T-helper 2 cell (primary cell): ENCODE measurements at places on chromosomes 1 and 21.

DNA sequence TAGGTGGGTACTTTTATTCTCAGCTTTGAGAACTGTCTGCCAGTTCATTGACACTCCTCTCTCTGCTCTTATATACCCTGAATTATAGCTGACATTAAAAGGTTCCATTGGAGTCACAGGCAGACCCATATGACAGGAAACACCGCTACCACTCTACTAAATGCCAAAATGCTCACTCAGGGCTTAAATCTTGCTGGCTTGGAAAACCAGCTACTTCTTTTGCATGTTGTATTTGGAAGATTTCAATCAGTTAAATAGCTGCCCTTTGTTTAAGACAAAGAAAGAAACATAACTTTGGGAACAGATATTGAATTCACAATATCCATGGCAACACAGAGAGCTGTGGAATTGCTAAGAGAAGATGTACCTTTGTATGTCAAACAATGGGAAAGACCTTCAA lies 876.5 kb downstream of the USP25 start:
- no peak for DNase-seq

DNA sequence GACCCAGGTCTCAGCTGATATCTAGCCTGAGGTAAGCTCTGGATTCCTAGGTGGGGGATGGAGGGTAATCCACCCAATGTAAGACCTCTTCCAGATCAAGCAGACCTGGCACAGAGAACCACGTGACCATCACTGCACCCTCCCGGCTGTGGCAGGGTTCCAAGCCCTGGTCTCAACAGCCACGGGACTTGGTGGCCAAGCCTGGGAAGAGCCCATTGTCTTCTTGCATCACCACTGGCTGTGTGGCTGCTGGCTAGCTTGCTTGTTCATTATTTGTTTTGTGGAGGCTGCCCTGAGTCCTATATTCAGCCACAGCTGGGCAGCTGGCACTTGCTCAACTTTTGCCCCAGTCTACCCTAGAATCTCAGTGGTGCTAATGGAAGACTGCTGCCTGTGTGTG lies 24.1 kb upstream of the NFASC start:
- no peak for DNase-seq

GRCh38 chr1:147497826-147498225 lies 43.5 kb upstream of the BCL9 start:
- DNase-seq: no peak

- no peak for DNase-seq
Measured at GRCh38 chr1:165288350-165289120, 68.0 kb downstream of the LMX1A start.

GRCh38 chr1:50108497-50109059 lies at the start of gene ELAVL4:
ELAVL4 (plus strand) TSS chr1:50108920; CDS start chr1:50109190, 270 bp downstream.
- no peak for DNase-seq

GRCh38 chr1:173554541-173555250 lies 48.2 kb downstream of the SLC9C2 start:
- DNase-seq: no peak

DNA sequence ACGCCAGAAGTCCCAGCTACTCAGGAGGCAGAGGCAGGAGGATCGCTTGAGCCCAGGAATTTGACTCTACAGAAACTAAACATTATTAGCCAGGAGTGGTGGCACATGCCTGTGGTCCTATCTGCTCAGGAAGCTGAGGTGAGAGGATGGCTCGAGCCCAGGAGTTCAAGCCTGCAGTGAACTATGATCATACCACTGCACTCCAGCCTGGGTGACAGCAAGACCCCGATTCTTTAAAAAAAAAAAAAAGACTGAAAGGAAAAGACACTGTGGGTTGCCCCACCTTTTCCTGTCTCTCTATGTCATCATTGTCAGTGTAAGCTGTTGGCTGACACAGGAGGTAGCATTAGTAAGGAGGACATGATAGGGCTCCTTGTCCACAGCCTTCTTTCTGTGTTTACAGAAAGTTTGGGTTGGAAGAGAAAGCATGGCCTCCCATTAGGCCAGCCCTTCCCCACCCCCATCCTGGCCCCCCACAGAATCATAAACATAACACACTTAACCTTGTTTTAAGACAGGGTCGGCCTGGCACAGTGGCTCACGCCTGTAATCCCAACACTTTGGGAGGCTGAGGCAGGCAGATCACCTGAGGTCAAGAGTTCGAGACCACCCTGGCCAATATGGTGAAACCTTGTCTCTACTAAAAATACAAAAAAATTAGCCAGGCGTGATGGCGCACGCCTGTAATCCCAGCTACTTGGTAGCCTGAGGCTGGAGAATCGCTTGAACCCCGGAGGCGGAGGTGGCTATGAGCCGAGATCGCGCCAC lies 20.6 kb upstream of the RCAN3 start:
- DNase-seq: no peak

- DNase-seq: no peak
Measured at GRCh38 chr1:212072047-212072446, 36.5 kb downstream of the DTL start.

DNA sequence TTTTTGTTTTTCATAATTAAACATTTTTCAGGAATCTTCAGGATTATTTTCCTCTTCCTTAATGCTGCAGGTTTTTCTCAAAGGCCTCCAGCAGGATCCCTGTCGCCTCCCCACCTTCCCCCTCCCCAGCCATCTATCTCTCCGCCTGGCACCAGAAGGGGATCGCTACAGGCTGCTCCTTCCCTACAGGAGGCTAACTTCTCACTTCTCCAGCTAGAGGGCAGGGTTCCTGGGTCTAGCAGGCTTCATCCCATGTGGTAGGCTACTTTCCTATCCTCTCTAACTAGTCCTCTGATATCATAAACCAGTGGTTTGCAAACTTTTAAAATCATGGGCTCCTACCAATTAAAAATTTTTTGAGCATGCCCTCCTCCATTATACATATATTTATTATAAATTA lies 104.1 kb downstream of the KCNN3 start:
- DNase-seq: peak; percentile 27

DNA sequence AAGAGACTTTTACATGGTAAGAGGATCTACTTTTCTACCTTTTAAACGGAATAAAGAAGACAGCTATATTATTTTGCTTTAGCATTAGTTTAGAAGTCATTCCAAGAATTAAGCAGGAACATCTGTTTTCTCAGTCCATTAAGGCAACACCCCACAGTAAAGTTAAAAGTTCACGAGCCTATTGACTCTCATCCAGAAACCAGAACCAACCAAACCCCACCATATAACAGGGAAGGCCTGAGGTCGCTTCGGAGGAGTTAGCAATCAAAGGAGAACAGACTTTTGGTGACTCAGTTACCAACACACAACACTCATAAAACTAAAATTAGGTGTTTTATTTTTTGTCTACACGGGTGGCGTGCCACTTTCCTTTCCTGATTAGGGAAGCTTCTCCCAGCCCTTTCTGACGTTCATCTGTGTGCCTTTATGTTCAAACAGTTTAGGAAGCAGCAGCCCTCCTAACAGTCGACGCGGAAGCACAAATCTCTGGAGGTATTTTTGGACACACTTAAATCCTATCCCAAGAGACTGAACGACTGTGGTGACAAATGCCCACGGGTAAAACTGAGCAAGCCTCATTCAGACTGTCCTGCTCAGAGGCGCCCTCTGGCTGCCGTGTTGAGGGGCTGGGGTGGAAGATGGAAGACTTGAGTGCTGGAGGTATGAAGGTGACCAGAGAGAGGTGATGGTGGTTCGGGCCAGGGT lies 8.6 kb upstream of the PLA2G2C start:
- DNase-seq: peak; percentile 44

DNA sequence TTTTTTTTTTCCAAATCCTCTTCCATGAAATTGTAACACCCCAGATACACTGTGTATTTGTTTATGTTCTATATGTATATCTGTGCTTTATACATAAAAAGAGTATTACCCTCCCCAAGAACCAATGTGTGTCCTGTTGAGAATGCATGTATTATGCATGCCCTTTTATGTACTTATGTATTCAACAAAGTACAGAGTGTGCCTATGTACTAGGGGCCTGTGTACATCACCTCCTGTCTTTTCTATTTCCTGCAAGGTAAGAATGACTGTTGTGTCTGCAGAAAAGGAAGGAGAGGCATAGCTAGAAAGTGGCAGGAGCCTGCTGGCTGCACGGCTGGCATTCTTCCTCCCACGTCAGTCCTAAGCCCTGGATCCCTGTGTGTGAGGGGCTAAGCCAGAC lies 7.0 kb downstream of the TMEM61 start:
- DNase-seq: no peak

DNA sequence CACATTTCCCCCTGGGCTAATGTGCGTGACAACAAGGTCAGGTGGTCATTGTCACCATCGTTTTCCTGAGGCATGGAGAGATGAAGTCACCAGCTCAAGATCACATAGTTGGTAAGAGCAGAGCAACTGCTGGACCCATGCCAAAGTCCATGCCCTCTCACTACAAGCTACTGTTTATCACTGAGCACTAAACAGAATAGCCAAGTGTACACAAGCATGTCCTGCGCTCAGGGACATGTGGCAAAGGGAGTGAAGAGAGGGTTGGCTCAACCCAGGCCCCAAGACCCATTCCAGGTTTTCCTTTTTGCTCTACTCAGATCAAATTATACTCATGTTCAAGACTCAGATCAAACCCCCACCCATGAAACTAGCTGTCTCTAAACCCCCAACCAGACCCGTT lies 20.8 kb downstream of the LRRC52 start:
- no peak for DNase-seq
